ENCODE measurements at places on chromosomes 1 and 21.
A peak's percentile ranks its signal among the peaks of the same experiment; 100 is the strongest.

- DNase-seq = no peak
Measured at GRCh38 chr1:14919289-14919688, 234.3 kb upstream of the TMEM51 start.

DNA sequence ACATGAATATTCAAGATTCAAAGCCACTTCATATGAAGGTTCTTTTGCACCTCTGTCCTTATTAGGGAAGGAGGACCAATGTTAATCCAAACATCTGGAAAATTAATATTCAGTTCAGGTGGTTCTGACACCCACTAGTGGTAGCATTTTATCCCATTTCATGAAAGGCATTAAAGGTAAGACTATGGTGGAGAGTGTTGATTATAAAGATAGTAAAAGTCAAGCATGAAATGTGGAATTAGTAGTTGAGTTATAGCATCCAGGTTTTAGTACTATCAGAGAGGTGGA is 17.5 kb upstream of the YTHDF2 start:
- no peak for DNase-seq

DNA sequence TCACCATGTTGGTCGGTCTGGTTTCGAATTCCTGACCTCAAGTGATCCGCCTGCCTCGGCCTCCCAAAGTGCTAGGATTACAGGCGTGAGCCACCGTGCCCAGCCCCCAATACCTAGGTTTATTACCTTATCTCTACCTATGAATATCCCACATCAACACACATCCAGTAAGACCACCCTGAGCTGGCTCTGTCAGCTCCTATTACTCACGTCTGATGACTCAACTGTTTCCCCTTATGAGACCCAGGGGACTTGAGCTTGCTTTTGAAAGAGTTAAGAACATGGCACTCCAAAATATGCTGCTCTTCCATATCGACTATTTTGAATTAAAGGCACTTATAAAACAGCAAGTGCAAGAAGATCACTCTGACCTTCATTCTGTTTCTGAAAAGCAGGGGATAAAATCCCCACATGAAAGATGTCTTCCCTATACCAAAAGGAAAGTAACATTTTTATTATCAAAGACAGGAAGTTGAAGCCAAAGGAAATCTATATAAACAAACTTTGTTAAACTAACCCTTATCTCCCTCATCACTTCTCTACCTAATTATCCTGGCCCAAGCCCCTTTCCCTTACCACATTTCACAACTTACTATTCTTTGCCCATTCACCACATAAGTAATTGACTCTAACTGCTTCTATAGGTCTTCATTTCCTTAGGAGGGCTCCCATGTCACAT is 41.3 kb upstream of the OSBPL9 start:
- DNase-seq = no peak

DNA sequence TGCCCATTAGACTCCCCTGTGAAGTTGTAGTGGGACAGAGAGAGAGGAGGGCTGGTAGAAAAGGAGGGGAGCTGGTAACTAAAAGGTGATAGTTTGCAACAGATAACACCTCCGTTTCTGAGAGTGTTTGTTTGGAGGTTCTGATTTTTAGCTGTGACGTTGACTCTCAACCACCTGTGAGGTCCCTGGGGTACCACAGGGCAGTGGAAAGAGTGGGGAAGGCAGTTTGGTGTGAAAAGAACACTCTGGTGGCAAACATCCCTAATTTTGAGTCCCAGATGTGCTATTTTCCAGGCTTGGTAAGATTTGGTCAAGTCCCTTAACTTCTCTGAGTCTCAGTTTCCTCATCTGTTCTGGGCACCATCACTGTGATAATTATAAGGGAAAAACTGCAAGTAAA is 29.3 kb downstream of the RAB3B start:
- DNase-seq = no peak

GRCh38 chr1:55049914-55050278 is 10.5 kb downstream of the PCSK9 start:
- no peak for DNase-seq

- DNase-seq = peak; percentile 82
Measured at GRCh38 chr1:96362623-96363022, 359.0 kb upstream of the PTBP2 start.

DNA sequence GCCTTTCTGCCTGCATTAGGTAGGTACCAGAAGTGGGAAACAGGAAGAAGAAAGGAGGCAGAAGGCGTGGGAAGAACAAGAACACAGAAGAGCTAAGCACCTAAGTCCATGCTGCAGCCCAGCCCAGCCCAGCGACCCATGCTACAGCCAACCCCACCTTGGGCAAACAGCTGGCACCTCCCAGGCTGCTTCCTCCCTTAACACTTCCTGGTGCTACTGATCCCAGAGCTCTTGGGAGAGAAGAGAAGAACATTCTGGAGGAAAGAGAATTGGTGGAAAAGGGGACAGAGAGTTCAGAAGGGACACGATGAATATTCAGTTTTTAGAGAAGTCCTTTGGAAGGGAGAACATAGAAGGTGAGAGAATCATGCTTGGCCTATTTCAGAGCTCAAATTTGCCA is 28.5 kb downstream of the PLEKHA6 start:
- DNase-seq = no peak

- no peak for DNase-seq
Measured at GRCh38 chr1:21317035-21317689, 26.9 kb upstream of the ECE1 start.

DNA sequence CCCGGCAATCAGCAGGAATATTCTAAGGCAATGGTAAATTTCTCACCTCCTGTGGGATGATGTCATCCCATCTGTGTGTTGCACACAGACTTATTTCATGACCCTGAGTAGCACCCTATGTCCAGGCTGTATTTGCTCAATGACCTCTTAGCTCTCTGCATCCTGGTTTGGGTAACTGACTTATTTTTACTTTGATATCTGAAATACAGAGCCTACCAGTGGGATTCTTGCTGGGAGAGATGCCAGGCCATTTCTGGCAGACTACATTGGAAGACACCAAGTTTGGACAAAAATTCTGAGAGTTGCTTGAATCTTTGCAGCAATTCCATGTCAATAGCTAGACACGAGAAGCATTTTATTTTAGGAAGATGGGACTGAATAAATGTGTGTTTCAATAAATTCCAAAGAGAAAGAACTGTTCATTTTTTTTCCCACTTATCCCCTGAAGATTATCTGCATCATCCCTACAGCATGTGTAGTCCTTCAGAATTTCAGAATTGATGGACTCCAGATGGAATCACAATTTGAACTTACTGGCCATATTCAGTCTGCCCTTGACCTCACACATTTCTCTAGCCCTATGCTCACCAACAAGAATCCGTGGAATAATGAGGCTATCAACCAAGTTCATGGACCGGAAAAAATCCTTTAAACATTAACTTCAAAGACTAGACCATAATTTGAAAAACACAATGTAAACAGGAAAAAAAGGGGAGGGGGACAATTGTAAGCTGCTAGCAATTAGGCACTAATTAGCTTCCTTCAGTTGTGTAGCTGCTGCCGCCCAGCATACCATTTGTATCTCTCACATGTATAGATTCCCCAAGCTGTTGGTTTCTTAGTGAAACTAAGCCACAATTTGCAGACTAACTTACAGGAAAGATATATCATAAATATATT is 226.5 kb downstream of the HMCN1 start:
- DNase-seq = no peak

- DNase-seq = no peak
Measured at GRCh38 chr1:45945426-45945825, 142.0 kb downstream of the MAST2 start.

DNA sequence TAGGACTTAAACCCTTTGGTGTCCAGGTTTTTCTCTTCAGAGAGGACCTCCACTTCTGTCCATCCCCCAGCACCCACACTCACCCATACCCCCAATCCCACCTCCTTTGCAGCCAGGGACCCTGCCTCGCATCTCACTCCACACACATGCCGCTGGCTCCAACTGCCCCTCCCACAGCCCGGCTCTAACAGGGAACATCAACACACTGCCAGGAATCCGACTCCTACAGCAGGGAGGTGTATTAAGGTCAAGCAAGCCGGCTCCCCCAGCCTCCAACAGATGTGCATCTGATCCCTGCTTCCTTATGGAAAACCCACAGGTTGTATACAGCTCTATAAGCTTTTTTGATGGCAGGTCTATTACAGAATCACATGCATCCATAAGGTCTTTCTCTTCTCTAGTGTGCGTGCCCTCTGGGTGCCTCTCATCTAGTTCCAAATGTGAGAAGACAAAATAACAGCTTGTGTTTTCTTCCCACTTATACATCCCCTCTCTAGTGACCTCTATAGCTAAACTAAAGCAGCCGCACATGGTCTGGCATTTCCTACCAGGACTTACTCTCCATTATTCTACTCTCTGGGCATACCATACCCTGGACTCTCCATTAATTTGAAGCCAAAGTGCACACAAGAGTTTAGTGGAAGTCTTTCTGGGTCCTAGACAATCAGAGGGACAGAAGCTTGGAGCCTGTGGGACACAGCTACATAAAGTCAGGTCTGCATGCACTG is 16.3 kb downstream of the PIK3C2B start:
- no peak for DNase-seq

GRCh38 chr1:28246427-28246832 is 10.5 kb downstream of the ATP5IF1 start:
- DNase-seq = no peak

DNA sequence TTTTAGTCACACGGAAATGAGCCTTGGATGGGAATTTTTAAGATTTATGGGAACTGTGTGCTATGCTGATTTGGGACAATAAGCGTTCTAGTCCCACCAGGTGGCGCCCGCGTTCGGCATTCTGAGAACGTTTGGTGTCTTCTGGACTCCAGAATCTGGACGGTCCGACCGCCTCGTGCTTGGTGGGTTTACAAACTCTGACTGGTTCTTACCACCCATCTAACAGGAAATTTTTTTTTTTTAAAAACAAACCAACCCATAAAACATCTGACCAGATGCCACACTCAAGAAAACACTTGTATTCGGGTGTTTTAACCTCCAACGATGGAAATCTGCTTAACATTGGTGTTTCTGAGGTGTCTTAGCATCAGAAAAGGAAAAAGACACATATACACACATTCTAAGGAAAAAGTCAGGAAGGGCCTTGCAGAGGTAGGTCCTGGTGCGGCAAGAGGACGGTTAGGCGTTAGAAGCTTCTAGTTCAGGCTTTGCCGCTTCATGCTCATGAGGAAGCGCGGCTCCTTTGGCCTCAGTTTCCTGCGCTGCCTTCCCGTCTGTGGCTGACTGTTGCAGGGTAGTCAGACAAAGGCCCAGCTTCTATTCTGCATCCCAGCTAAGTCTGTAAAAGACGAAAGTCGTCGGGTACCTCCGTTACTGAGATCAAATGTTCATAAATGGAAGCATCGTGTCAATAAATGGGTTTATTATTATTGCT is 814 bp upstream of the DYRK3 start:
- DNase-seq = no peak

GRCh38 chr1:229624521-229625070 is 1.3 kb downstream of the TAF5L start:
- no peak for DNase-seq

DNA sequence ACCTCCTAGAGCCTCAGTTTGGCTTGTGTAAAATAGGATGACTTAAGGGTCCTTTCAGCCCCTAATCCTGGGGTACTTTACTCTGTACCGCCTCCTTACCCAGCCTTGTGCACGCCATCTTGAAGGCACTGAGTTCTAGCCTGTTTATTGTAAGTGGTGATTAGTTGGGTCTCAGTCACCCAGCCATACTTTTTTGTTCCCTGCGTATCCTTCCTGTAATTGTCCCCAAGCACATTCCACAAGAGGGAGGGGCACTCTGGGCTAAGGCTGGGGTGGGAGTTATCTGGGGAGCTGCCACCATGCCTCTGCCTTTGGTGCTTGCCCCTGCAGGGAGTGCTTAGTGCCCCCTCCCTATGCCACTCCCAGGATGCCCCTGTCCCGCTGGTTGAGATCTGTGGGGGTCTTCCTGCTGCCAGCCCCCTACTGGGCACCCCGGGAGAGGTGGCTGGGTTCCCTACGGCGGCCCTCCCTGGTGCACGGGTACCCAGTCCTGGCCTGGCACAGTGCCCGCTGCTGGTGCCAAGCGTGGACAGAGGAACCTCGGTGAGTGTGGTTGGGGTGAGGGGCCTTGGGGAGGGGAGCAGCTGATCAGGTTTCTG is 856 bp downstream of the FDPS start:
- DNase-seq = no peak

DNA sequence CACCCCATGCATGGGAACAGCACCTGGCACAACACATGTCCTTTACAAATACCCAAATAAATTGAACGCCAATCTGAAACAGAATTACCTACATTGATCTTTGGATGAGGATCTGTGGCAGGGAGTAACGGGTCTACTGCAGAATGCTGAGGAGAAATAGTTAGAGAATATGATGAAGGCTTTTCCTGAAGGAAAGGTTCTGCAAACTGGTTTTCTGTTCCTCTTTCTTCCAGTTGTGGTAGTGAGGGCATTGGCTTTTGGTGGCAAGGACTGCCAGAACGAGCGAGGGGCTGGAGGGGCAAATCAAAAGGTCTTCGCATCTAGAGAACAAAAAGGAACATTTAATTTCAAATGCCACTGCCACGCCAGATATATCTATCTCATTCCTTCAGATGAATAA is 19.8 kb downstream of the CEP104 start:
- DNase-seq = no peak

DNA sequence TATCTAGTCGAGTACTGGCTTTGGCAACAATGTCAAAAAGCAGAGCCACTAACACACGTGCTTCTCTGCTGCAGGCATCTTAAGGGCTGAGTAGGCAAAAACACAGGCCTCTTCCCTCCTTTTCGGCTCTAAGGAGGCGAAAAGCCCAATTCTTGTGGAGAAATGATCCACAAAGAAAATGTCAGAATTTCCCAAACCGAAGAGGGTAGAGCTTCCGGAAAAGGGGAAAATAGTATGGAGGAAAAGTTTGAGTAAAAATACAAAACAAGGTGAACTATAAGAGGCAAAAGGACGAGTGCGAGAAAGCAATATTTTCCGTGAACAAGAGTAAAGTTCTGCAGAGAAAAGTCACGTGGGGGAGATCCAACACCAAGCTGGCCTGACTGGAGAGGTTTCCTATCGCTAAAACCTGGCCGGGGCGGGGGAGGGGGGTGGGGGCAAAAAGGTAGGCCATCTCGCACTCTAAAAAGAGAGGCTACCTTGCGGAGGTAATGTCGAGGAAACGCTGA is 551 bp downstream of the ZRANB2 start:
- no peak for DNase-seq

DNA sequence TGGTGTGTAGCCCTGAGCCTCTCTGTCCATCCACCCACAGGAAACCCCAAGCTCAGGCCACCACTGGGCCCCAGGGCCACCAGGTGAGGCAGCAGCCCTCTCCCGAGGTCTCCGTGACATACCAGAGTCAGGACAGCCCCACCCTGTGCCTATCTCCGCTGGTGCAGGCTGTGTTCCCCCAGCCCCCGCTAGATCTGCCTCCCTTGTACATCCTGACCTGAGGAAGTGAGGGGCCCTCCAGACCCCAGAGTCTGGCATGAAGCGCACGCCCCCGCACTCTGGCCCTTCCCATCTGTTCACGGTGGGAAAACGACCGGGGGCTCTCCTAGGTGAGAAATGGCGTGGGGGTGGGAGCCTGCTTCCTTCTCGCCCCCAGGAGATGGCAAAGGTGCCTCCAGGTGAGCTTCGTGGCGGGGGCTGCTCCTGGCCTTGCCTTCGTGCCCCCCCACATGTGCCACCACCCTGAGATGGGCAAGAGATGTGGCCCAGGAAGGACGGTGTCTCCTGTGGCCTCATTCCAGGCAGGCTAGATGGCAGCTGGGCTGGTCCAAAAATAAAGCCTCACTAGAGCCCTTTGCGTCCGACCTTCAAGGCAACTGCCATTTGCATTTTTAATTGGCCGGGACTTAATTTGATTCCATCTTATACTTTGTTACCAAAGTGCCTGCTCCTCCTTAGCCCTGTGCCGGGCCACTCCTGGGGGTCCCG is 3.1 kb downstream of the GABRD start:
- no peak for DNase-seq

- no peak for DNase-seq
Measured at GRCh38 chr1:99176753-99177152, 87.5 kb upstream of the PLPPR4 start.

- DNase-seq = no peak
Measured at GRCh38 chr1:14511796-14512585, 86.5 kb upstream of the KAZN start.
